ENCODE measurements at places on chromosomes 1 and 21. TPM values are rescaled to one million over a fixed set of nuclear protein-coding genes. Genes with fewer than 3 reads are reported as not detected.

DNA sequence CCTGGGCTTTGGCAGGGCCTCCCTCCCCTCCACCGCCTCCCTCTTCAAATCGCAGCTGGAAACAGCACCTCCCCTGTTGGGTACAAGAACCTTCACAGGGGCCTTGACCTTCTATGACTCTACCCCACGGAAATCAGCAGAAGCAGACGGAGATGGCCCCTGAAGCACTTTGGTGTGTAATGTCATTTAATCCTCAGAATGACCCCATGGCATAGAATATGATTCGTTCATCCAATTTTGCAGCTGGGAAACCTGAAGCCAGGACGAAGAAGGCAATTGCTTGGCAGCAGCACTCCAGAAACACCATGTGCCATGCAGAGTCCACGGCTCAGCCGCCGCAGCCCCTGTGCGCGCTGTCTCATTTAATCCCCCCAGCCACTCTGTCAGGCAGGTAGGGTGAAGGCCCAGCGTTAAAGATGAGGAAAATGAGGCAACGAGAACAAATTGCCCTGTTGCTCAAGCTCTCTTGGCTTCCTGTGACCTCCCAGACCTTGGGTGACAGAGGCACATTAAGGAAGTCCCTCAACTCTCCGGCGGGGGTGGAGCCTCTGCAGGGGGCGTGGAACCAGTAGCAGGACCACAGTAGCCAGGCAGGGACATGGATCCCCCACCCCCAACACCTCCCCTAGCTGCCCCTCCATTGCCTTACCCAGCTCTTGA, 25.8 kb upstream of the LAPTM5 start:
- no peak for DNase-seq

GRCh38 chr1:150688763-150689162, 8.2 kb downstream of the GOLPH3L start:
- no peak for DNase-seq

The NCAM2 gene
- 0.35 TPM for polyA plus RNA-seq

- no peak for DNase-seq
Observed at GRCh38 chr1:23537296-23537973, 6.4 kb upstream of the E2F2 start.

DNA sequence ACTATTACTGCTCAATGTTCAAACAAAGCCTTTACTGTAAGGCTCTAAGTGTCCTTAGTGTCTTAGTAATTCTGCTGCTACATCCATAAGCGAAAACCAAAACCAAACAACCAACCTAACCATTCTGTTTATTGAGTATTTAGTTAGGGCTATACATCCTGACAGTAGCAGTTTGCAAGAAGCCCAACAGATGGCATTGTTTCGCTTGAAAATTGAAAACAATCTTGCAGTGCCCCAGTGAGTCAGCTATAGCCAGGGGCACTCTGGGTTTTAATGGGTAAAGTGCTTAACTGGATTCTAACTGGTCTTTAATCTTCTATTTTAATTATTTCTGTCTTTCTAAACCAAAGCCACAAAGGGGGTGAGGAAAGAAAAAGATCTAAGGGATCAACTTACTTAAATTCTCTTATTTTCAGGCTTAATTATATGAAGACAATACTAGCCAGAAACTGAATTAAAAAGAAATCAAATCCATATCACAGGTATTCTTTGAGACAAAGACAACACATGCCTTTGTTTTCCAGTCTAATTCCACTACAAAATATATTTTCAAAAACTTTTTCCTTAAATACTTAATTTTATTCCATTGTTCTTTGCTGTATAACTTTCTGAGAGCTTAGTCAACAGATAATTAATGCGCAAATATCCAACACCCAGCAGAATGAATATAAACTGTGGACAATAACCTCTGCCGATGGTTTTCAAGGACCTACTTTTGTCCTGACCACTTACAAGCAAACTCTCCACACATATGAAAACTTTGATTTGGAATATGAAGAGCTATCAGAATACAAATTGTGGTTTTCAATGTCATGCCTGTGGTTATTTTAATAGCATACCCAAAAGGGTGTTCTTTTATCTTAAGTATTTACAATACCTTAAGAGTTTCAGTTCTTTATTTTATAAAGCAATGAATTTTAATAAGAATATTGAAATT, 15.2 kb downstream of the POGZ start:
- DNase-seq, result no peak

DNA sequence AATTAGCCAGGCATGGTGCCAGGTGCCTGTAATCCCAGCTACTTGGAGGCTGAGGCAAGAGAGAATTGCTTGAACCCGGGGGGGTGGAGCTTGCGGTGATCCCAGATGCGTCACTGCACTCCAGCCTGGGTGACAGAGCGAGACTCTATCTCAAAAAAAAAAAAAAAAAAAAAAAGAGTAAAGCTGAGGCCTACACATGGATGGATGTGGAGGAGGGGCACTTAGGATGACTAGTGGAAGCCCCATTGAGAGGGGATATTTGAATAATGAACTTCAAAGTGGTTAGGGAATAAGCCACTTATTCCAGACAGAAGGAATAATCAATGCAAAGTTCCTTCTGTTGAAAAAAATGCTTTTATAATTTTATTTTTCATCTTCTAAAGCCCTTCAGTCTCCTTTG, 51.4 kb downstream of the PTBP2 start:
- no peak for DNase-seq

GRCh38 chr1:197486946-197487345, 218.9 kb downstream of the CRB1 start:
- no peak for DNase-seq
